ENCODE measurements at places on chromosomes 7 and 10. TPM values are rescaled to one million over a fixed set of nuclear protein-coding genes. Genes with fewer than 3 reads are reported as not detected.

The OR2A42 gene
- not detected for total RNA-seq

The CCDC7 gene
- total RNA-seq = 13.4 TPM

The PON1 gene
- total RNA-seq = not detected

The ADIRF gene
- 12.0 TPM for total RNA-seq

The MASTL gene
- 14.0 TPM for total RNA-seq

The RADIL gene
- 0.32 TPM for total RNA-seq

The LIPJ gene
- not detected for total RNA-seq

The NUDT13 gene
- 1.1 TPM for total RNA-seq

The MPP7 gene
- 0.30 TPM for total RNA-seq

The NPY4R2 gene
- not detected for total RNA-seq

The KCNIP2 gene
- total RNA-seq = 0.30 TPM

The LRRC4 gene
- 0.32 TPM for total RNA-seq

The PODXL gene
- total RNA-seq = 74.4 TPM

The CFAP46 gene
- total RNA-seq = 1.3 TPM

The GBX1 gene
- total RNA-seq = not detected

The OR9A2 gene
- total RNA-seq = not detected
